ENCODE measurements at places on chromosomes 2 and 18.
A peak's percentile ranks its signal among the peaks of the same experiment; 100 is the strongest.

DNA sequence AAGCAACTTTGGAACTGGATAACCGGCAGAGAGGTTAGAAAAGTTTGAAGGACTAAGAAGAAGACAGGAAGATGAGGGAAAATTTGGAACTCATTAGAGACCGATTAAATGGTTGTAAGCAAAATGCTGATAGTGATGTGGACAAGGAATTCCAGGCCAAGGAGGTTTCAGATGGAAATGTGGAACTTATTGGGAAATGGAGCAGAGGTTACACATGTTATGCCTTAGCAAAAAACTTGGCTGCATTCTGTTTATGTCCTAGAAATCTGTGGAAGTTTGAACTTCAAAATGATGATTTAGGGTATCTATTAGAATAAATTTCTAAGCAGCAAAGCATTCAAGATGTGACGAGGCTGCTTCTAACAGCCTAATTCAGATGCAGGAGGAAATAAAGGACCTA lies 675.1 kb upstream of the SYT4 start:
- DNase-seq = no peak

GRCh38 chr2:60490848-60491247 lies 62.6 kb downstream of the BCL11A start:
- DNase-seq = no peak

- DNase-seq = no peak
Measured at GRCh38 chr2:25521126-25521525, 152.3 kb downstream of the DTNB start.

- no peak for DNase-seq
Measured at GRCh38 chr18:370751-371608, 103.1 kb upstream of the THOC1 start.

GRCh38 chr2:86832334-86833096 lies 29.2 kb downstream of the CD8B start:
- no peak for DNase-seq

DNA sequence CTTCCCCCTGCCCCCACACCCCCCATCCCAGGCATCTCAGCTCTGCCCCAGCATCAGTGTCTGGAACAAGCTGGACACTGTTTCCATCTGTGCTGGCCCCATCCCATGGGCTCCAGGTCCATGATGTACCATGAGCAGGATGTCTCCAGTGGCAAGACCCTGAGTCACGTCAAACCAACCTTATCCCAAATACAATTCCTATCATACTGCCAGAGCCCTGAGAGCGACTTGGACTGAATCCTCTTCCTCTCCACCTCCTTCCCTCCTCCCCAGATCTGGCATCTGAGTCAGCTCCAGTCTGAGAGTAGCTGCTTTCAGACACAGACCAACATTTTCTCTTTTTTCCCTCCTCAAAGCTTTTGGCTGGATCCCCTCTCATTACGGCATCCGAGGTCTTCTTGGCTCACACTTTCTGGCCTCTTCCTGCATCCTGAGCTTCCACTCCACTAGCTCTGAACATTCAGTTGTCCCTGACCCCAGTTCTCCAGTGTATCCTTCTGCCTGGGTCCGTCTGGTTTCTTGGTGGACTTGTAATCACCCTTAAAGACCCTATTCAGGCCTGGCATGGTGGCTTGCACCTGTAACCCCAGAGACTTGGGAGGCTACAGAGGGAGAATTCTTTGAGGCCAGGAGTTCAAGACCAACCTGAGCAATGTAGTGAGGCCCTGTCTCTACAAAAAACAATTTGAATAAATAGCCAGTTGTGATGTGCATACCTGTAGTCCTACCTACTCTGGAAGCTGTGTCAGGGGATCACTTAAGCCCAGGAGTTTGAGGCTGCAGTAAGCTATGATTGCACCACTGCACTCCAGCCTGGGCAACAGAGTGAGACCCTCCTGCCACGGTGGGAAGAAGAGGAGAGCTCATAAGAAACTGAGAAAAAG lies 68.3 kb downstream of the ACKR3 start:
- DNase-seq = peak; percentile 59

GRCh38 chr2:216235462-216235861 lies 126.3 kb downstream of the XRCC5 start:
- no peak for DNase-seq

DNA sequence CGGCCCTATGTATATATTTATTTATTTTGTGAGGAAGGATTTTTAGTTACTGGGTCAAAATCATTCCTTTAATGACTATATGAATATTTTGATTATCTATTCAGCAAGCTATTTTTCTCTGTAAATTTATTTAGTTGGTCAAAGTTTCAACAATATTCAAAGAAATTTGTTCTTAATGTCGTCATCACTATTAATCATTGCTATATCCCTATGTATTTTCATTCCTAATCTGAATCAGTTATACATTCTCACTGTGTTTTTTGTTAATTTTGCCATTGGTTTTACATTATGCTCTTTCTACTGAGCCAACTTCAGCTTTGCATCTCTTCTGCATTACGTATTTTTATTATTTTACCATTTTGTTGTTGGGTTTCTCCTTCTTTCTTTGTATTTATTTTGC lies 105.7 kb downstream of the CCDC178 start:
- no peak for DNase-seq
